ENCODE measurements at places on chromosomes 4 and X. TPM values are rescaled to one million over a fixed set of nuclear protein-coding genes. Genes with fewer than 3 reads are reported as not detected.
A peak's percentile ranks its signal among the peaks of the same experiment; 100 is the strongest.

- no peak for DNase-seq
Measured at GRCh38 chr4:6233929-6234328, 33.6 kb upstream of the JAKMIP1 start.

DNA sequence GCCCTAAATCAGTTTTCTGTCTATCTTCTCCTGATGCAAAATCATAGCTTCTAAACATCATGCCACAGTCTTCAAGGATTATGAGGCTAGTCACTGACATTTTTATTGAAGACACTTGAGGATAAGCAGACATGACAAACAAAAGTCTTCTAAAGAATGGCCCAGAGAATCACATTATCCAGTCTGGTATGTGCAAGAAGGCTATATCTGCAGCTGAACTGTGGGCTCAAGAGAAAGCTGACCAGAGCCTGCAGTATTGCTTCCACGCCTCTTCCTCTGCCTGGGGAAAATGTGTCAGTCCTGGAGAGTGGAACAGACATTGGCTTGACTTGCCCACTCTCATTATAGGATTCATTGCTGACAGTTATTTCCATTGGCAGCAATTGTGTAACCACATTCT is 553.5 kb downstream of the SPOCK3 start:
- DNase-seq: no peak

DNA sequence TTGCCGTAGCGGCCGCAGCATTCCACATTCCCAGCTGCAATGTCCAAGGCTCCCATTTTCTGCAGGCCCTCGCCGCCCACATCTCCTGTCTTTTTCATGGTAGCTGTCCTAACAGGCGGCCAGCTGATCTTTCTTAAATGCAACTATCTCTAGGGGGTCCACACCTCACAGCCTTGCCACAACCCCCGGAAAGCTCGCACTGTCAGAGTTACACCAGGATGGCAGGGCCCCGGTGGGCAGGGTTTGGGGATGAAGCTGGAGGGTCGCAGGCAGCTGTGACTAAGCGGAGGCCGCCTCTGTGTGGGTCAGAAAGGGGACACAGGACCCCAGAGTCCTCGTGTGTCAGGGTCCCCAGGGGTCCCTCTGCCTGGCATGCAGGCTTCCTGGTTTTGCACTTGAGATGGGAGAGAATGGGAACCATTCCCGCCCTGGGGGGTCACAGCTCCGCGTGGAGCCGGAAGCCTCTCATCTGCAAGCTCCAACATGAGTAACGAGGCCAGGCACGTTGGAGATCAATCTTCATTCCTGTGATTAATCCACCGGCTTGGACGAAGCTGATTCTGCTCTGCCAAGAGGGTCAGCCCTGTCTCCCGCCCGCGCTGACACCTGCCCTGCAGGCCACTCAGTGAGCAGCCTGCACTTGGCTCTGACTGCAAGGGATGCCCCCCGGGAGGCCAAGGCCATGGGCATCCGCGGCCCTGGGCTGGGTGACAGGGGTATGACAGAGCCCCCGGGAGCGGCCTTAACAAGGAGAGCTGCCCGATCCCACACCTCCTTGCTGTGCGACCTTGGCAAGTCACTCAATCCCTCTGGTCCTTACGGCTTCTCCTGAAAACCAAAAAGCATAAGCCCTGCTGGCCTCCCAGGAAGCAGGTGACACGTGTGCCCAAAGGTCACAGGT is 97.9 kb downstream of the ADRA2C start:
- DNase-seq: no peak

- DNase-seq: no peak
Measured at GRCh38 chrX:12975670-12975965, 708 bp downstream of the TMSB4X start.

DNA sequence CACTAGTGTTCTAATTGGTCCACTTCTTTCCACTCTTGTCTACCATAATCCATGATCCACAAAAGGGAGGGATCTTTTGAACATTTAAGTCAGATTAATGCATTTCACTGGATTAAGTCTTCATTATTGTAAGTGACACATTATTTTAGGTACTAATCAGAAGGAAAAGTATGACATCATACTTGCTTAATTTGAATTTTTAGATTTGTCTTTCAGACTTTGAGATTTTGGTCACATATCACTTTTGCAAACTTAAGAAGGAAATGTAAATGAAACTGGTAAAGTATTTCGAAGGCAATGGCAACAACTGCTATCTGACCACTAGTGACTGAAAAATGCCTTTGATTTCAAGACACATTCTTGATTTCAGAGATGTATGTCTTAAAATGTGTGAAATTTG is 5.2 kb downstream of the MMRN1 start:
- DNase-seq: no peak

- no peak for DNase-seq
Measured at GRCh38 chr4:89482926-89483595, 175.5 kb upstream of the GPRIN3 start.

- peak; percentile 89 for DNase-seq
Measured at GRCh38 chrX:12974305-12974795, 560 bp upstream of the TMSB4X start.

DNA sequence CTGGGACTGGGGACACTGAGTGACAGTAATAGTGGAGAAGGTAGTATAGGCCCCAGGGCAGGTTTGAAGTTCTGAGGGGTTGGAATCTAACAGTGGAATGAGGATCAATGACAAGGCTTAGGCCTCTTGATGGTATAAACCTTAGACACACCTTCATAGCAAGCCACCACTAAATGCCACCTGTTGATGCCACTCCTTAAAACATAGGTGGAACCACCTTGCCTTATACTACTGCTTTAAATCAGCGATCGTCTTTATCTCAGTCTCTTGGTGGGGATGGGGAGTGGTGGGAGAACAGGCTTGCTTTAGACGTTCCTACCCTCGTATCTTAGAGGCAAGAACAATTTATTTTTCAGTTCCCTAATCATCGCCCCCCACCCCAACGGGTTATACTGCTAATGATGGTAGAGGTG is 1.2 kb downstream of the RAB33B start:
- DNase-seq: no peak

DNA sequence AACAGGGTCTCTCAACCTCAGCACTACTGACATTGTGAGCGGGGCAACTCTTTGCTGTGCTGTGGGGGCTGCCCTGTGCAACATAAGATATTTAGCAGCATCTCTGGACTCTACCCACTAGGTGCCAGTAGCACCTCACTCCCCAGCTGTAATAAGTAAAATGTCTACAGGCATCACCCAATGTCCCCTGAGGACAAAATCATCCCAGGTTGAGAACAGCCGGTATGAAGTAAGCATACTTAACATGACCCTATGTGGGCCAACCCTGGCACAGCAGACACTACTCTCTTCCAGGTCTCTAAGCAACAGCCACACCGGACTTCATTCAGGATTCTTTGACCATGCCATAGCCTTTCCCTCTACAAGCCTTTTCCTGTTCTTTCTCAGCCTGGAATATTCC is 10.5 kb upstream of the MGST2 start:
- DNase-seq: no peak

DNA sequence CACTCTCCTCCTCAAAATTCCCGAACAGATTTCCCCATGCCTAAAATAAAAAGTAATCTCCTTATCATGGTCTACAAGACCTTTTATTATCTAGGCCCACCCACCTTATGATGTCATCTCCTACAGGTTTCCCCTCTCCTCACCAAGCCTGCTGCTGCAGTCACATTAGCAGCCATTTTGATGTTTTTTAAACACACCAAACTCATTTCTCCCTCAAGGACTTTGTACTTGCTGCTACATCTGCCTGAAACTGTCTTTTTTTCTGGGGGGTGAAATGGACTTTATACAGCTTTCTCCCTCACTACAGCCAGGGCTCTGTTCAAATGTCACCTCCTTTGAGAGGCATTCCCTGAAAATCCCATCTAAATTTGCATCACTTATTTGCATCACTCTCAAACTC is 90.2 kb upstream of the TAB3 start:
- DNase-seq: no peak

GRCh38 chrX:93422693-93423092 is 250.7 kb downstream of the NAP1L3 start:
- no peak for DNase-seq

DNA sequence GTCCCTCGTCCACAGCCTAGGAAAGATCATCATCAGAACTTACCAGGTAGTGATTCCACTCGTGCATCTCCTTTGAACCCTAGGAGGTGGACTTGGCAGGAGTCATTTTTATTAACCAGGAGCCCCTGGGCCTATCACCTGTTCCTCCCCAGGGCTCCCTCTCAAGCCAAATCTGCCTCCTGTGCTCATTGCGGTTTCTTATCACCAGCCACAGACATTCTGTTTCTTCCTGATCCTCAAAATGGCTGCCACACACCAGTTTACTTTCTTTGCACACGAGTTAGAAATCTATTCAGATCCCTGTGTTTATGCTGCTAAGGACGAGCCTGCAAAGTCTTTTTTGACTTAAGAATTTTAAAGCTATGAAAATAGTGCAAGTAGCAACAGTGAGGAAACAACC is 354.5 kb upstream of the BOD1L1 start:
- DNase-seq: no peak

- no peak for DNase-seq
Measured at GRCh38 chr4:162485486-162485885, 321.7 kb upstream of the FSTL5 start.

DNA sequence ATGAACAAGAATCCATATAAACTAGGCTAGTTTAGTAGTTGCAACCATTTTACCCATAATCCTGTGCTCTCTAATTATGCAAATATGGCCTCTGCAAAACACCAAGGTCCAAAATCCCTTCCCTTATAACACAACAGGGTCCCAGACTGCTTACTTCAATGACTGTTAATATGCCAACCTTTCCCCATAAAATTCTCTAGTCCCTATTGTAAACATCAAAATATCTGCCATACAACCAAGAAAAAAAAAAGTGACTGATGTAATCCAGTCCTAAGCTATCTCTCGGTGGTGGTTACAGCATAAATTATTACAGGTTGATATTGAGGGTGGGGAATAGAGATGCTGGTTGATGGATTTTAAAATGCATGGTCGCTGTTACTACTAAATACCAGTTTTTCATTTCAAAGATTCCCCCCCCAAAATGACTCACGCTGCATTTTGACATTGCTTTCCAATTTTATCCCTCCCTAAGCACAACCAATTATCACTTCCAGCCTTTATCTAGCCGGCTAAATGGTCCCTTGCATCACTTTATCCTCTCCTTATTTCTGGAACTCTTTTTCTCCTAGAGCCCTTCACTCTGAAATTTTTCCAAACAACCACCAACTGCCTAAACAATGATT is 44.8 kb downstream of the TSPAN5 start:
- DNase-seq: no peak

DNA sequence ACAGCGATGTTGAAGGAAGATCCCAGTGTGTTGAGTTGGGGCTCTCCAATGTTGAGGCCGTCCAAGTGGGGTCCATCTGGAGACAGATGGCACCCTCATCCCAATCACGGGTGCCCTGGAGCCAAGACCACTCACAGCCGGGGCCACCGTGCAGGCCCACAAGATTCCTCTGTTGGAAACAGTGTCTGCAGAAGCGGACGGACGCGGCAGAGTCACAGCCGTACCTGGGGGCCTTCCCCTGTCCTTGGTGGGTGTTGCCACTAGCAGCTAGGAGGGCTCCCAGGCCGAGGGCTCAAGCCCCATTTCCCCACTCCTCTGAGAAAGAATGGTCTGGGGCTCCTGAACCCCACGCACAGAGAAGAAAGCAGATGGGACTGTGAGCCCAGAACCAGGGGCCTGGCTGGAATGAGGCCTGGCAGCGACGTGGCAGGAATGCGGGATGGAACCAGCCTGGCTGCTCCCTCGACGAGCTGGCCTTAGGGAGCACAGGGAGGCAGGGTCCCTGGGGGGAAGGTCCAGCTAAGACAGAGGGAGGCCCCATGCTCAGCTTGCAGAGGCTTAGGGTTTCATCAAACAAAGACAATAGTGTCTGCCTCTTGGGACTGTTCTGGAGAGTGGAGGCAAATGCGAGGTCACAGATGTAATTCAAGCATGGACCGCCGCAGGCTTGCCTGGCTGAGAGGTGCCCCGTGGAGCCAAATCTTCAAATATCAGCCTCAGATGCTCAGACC is 228.9 kb downstream of the AFAP1 start:
- no peak for DNase-seq

DNA sequence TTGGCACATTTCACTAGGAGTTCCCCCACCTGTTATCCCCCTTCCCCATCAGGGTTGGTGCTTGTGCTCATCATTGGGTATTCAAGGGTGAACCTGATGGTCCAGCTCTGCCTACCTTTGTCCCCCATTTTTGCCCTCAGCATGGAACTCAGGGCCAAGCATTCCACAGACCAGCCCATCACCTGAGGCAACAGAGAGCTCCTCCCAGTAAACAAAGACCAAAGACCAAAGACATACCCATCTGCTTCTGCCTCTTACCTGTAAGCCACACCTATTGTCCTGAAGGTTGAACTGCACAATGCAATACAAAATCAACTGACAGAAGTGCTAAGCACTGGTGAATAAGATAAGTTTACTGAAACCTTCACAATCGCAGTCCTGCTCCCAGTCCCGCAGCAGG is 237.5 kb downstream of the PAPSS1 start:
- DNase-seq: no peak

DNA sequence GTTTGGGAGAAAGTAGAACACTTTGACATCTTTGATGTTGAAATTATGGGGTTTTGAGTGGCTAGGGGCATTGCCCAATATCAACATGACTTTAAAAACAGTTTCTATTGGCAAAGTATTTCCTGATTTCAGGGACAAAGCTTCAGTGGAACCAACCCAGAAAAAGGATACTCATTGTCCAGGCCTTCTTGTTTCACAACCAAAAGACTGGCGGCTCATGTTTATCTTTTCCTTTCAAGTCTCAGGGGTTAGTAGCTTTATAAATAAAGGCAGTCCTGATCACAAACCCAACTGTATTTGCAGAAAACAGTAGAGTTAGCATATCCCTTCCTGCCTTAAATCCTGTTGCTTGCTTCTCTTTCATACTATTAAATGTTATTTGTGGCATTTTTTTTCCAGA is 119.1 kb downstream of the SLITRK2 start:
- no peak for DNase-seq

GRCh38 chr4:168434993-168435392 is 45.3 kb downstream of the DDX60L start:
- DNase-seq: no peak

- DNase-seq: no peak
Measured at GRCh38 chr4:149572716-149573115, 242.9 kb downstream of the IQCM start.

- no peak for DNase-seq
Measured at GRCh38 chr4:32589853-32590252, 1869.7 kb downstream of the PCDH7 start.

The BANK1 gene
- 12.4 TPM for total RNA-seq

The VCX3A gene
- total RNA-seq: not detected

The KDR gene
- total RNA-seq: 14.5 TPM

The NXF2 gene
- not detected for total RNA-seq

The NXF2B gene
- total RNA-seq: not detected

The CENPI gene
- total RNA-seq: 2.0 TPM

The GABRB1 gene
- not detected for total RNA-seq

The KCNE5 gene
- not detected for total RNA-seq

The UPF3B gene
- total RNA-seq: 5.4 TPM
